ENCODE measurements at places on chromosomes 1 and 21.

- peak; percentile 85 for DNase-seq
Observed at GRCh38 chr1:157992031-157992832, 1.2 kb upstream of the KIRREL1 start.

DNA sequence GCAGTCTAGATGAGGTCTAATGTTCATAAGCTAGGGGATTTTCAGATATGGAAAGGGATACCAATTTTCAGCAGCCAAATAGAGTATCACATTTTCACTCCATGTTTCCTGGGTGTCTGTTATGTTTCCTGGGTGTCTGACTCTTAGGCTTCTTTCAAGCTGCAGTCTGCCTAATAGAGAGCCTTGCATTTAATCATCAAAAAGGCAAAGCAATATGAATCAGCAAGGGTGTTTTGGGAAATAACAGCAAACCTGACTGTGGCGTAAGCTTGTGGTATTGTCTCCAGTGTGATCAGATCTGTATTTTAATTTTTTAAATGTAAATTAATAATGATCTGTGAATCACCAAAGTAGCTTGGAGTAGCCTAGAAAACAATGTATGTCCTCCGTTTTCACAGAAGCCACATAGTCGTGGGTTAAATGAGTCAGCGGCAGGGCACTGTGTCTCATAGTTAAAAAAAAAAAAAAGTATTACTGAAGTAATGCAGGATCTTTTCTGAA is 10.4 kb downstream of the LGALS8 start:
- peak; percentile 70 for DNase-seq

- DNase-seq: peak; percentile 87
Observed at GRCh38 chr1:41416552-41417334, 55.5 kb downstream of the FOXO6 start.

- DNase-seq: peak; percentile 12
Observed at GRCh38 chr1:199856216-199856780, 171.2 kb upstream of the NR5A2 start.

DNA sequence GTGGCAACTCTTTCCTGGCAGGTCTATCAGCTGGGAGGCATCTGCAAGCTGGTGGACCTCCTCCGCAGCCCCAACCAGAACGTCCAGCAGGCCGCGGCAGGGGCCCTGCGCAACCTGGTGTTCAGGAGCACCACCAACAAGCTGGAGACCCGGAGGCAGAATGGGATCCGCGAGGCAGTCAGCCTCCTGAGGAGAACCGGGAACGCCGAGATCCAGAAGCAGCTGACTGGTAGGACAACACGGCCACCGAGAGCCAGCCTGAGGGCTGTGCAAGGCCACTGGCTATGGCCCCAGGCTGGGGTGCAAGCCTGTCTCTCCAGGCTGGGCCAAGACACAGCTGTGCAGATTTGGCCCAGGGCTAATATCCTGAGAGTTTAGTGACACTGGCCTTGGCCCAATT is 34.2 kb downstream of the PKP1 start:
- DNase-seq: no peak

DNA sequence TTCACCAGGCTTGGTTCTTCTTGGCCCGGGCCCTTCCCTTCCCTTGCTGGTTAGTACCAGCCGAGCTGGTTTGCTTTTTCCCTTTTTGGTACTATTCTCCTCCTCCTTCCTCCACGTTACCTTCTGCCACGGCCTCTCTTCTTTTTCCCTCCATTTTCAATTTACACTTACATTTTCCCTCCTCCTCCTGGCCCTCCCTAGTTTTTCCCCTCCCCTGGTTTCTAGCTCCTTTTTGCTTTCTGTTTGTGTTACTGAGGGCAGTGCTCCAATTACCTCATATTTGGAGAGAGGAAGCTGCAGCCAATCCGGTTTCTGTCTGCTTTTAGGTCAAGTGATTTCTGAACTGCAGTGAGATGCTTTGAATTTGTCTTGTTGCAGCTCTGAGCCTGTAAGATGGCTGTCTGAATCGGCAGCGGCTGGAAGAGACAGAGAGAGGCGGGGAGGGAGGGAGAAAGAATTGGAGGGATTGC is 63.7 kb downstream of the MACF1 start:
- peak; percentile 76 for DNase-seq

- DNase-seq: no peak
Observed at GRCh38 chr1:247496581-247497285, 38.8 kb upstream of the OR2B11 start.

DNA sequence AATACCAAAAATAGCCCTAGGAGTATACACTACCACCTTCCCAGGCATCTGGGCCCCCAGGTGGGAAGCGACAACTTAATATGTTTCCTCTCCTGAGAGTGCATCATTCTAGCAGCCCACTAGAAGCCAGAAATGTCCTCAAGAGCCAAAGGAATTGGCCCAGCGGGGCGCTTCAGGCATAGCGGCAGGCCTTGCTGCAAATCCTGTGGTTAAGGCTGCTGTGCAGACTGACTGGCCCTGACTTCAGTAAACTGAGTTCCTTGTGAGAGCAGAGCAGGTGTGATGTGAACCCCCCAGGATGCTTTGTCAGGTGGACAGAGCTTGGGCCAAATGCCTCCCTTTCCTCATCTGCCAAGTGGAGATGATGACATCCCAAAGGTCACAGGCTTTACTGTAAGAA is 29.7 kb upstream of the LDLRAP1 start:
- no peak for DNase-seq

GRCh38 chr1:177983482-177984135 is 13.8 kb upstream of the SEC16B start:
- no peak for DNase-seq

DNA sequence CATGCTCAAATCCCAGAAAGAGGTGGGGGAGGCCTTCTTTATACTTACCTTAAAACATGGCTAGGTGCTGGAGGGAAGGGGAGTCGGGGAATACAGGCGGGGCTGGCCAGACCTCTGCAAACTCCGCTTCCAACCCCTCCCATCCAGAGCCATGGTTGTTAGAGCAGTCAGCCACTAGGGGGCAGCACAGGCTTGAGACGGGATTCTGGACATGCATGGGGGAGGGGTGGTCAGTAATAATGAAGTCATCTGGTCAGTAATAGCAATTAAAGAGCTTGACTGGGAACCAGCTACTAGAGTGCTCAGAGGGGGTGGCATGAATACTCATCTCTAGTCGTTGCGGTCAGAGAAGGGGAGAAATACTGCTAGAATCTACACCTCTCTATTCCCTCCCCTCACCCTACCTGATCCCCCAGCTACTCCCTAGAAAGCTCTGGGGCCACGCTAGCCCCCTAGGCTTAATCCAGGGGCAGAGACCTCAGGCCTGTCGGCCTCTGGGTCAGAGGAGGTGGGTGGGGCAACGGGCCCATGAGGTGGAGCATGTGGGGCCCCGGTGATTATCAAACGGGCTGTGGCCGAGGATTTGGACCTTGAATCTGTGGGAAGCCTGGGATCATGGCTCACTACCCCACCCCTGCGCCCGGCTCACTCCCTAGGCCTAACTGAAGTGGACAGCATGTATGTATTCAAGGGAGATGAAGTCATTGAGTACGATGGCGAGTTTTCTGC is 2.9 kb downstream of the CASQ1 start:
- peak; percentile 92 for DNase-seq

- no peak for DNase-seq
Observed at GRCh38 chr1:10852486-10852885, 56.0 kb upstream of the CASZ1 start.

All from dermis blood vessel endothelial cell (primary cell).